ENCODE measurements at places on chromosomes 2 and 18.
A peak's percentile ranks its signal among the peaks of the same experiment; 100 is the strongest.

DNA sequence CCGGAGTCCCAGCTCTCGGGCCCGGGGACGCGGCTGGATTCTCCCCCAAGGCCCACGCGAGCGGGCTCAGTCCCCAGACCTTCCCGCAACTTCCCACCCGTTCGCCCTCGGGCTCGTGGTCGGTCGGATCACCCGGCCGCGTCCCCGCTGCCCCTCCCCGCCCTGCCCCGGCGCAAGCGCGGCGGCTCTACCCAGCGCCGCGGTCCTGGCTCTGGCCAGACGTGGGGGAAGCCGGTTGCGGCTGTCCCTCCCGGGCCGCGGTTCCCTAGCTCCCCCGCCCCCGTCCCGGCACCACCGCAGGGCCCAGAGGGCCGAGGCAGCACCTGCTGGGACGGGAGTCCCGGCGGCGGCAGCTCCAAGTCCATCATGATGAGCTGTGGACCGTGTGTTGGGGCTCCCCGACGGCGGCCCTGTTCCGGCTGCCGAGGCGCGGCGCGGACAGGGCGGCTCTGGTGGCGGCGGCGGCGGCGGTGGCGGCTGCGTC, 276 bp downstream of the NFE2L2 start:
- peak; percentile 58 for DNase-seq

- no peak for DNase-seq
These were observed 722.6 kb downstream of the METTL4 start for GRCh38 chr18:1848716-1849115.

DNA sequence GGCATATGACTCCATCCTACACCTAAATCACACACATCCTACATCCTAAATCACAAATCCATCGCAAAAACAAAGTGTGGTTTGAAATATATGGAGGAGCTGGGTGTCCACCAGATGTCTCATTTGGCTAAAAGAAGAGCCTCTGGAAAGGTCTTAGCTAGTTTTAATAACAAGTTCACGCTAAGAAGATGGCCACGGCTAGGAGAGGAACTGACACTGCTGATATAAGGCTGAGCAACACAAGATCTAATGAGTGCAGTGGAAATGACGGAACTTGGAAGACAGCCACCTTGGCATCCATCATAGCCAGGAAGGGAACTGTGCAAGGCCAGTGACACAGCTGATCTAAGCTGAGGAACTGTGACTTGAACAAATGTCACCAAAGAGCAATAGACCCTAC, 60.0 kb upstream of the AGAP1 start:
- peak; percentile 72 for DNase-seq

- no peak for DNase-seq
These were observed 21.4 kb downstream of the HADHA start for GRCh38 chr2:26223018-26223417.

- DNase-seq: no peak
These were observed 773.9 kb upstream of the FANCL start for GRCh38 chr2:59015027-59015426.

- DNase-seq: no peak
These were observed 302.2 kb upstream of the MAP2 start for GRCh38 chr2:209121691-209122090.

DNA sequence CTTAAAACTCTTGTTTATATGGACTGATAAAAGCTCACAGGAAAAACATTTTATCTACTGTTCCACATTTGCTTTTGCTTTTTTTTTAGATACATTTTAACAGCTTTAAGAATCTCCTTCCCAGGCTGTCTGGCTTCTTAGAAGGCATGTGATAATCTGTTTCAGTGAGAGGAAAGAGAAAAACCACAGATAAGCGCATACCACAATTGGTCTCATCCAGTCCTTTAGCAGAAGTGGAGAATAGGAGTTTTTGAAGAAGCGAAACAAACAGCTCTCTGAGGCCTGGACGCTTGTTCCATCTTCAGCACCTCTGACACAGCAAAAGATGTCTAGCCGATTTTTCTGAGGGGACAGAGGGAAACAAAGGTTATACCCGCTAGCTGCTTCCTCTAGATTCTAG, 37.6 kb downstream of the RMC1 start:
- no peak for DNase-seq

GRCh38 chr18:28439870-28440269, 262.9 kb upstream of the CDH2 start:
- no peak for DNase-seq

GRCh38 chr2:7593360-7593759, 676.1 kb downstream of the RNF144A start:
- no peak for DNase-seq

DNA sequence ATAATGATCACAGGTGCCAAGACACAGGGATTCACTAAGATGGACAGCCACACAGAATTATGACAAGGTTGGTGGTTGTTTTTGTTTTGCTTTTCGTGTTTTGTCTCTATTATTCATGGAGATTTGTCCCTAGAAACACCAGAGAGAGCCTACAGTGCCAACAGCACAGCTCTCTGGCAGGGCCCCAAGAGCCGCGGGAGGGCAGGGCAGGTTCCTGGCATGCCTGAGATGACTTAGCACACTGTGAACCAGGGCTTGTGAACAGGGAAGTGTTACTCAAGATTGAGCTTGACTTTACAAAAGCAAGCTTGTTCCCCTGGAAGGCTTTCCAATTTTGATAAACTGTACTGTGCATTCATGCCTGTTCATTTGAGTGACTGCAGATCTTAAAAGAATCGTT, 437.4 kb upstream of the SALL3 start:
- no peak for DNase-seq

- no peak for DNase-seq
These were observed 569.0 kb downstream of the DCDC2C start for GRCh38 chr2:4272261-4272858.

DNA sequence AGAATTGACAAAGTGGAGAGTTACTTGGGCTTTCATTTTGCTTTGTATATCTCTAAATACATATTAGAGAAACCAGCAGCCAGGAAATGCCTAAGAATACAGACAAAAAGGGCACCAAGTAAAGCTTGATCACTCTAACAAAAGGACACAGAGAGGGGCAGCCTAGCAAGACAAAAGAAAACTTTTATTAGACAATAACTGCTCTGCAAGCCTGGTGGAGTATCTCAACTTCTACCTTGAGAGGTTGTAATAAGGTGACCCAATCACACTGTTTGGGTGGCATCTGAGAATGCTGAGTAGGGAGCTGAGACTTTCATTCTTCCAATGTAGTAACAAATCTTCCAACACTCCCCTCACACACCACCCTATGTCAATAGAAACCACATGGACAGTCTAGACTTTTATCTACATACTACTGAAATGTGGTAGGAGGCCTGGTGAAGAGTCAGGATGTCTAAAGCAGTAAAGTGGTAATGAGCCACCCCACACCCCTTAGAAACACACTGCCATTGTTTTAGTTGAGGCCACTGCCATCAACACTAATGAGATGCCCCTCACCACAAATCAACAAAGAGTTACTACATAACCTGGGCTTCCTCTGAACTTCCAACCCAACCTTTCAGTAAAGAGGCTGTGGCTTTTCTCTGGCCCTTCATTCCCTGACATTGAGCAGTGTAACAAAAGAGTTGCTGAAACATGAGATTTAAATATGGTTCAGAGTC, 726.7 kb upstream of the POU3F3 start:
- DNase-seq: no peak

DNA sequence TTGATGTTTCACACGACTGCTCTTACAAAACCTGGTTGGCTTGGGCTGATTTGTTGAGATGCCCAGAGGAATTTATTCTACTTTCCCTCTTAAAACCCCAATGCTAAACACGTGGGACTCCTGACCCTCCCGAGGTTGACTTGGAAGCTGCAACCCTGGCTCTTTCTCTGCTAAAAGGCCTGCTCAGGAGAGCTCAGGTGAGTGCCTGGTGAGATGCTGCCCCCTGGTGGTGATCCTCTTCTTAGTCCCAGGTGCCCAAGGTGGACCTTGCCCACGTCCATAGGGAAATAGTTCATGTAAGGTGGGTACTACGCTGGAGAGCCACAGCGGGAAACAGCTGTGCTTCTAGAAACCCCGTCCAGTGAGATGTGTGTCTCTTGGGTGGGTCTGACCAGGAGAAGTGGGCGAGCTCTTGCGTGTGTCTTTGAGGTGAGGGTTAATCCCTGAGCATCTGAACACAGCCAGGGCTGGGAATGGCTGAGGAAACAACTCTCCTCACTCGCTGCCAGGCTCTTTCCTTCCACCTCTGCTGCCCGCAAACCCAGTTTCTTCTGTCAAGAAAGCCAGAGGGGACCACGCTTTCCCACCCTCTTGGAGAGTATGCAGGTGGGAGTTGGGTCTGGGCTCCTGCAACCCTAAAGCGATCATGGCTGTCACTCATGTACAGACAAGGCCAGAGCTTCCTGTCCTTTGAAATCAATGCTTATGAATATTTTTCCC, 25.5 kb upstream of the PXDN start:
- DNase-seq: no peak

GRCh38 chr2:65416321-65416720, 16.1 kb downstream of the SPRED2 start:
- no peak for DNase-seq

- DNase-seq: no peak
These were observed 23.1 kb downstream of the ID2 start for GRCh38 chr2:8704906-8705305.

- no peak for DNase-seq
These were observed 106.1 kb downstream of the ZNF516 start for GRCh38 chr18:76388891-76389423.

DNA sequence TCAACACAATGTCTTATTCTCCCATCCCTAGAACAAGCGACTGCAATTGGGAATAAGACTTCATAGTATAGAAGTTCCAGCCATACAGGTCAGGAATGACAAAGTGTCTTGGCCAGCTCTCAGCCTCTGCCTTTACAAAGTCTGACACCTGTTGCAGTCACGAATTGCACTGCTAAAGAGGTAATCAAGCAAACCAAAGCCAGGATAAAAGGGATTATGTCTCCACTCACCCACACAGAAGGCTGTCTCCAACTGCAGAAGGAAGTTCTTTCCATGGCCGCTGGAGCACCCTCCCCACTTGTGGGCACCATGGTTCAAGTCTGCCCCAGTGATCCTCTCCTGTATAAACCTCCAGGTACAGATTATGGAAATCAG, 114.8 kb upstream of the PKDCC start:
- DNase-seq: no peak

DNA sequence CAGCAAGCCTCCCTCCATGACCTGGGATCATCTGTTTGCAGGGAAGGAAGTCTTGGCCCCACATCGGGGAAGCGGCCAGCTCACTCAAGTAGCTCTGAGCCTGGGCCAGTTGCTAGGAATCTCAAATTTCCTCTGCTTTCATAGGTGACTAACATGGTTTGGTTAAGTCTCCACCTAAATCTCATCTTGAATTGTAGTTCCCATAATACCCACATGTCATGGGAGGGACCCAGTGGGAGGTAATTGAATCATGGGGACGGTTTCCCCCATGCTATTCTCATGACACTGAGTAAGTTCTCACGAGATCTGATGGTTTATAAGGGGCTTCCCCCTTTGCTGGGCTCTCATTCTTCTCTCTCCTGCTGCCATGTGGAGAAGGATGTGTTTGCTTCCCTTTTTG, 75.2 kb downstream of the LBH start:
- no peak for DNase-seq

DNA sequence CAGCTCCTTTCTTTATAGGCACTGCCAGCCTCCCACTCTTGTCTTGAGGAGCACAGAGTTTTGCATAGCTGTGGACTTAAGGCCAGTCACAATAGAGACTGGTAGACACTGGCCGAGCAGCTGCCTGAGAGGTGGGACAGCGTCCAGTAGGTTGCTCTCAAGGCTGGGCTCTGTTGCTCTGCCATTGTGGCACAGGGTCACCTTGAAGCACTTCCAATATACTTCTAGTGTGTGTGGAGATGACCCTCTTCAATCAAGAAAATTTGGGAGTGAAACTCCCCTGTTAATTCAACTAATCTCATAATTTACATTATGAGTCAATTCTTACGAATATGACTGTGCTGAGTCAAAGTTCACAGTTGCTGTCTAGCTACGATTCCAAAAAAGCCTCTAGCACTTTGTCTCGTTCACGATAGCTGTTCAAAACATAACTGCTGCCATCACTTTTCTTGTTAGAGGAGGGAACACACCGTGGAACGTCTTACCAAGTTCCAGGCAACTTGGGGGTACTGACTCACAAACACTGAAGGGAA, 636.2 kb downstream of the EPHA4 start:
- no peak for DNase-seq

DNA sequence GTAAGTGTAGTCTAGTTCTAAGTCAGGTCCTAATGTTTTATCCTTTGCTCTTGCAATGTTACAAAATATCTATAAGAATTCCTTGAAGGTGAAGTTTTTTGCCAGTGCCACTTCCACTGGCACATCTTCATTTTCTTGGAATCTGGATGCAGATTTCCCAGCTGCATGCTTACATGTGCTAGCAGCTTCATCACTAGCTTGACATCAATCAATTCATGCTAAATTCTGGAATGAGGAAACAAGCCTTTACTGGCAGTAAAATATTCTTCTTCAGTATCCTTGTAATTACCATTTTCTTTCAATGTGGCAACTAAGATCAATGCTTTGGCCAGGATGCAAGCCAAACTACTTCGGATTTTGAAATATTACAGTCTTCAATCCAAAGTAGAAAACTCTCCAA, 200.6 kb upstream of the SIX2 start:
- DNase-seq: no peak

DNA sequence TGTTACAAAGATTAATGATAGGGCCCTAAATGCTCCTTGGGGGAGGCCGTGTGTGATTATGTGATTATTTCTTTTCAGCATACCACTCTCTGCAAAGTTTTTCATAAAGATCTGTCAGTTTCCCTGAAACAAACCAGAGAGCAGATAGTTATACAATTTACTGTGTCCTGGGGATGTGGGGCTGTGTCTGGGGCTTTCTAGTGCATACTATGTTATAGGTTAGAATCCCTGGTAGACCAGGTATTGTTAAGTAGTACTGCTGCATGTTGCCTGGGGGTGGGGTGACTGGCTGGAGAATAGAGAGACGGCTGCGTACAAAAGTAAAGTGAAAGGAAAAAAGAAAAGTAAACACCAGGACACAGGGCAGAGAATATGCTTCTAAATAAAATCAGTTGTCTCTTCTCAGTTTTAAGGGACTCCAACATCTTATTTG, 3.3 kb upstream of the CCBE1 start:
- DNase-seq: no peak

Measured in psoas muscle (tissue), 8 donors.